ENCODE measurements at places on chromosomes 4 and X. TPM values are rescaled to one million over a fixed set of nuclear protein-coding genes. Genes with fewer than 3 reads are reported as not detected.

GRCh38 chr4:14337892-14338584, 664.2 kb upstream of the CPEB2 start:
- peak; percentile 3 for DNase-seq

GRCh38 chr4:17098401-17098800, 200.0 kb upstream of the LDB2 start:
- DNase-seq, result no peak

Gene PABPC5
- total RNA-seq, result 1.3 TPM

Gene COL25A1
- total RNA-seq, result 6.9 TPM

DNA sequence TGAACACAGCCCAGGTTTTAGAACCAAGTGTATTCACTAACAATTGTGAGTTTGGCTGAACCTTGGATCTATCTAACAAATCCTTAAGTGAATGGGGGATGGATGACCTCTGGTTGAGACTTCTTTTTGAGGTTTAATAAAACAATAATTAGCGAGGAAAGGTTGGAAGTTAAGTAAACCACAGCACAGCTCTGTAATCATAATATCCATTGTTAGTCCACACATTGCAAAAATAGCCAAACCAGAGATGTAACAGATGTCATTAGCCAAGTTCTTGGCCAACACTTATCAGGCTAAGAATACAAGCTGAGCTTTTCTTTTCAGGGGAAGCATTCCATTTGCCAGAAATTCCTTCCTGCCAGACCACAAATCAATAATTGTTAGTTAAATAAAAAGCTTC, 59.1 kb downstream of the FREM3 start:
- no peak for DNase-seq

- DNase-seq, result peak; percentile 26
Observed at GRCh38 chr4:65007841-65008439, 598.7 kb upstream of the TECRL start.

- no peak for DNase-seq
Observed at GRCh38 chrX:1207496-1208025, 4.9 kb downstream of the CRLF2 start.

DNA sequence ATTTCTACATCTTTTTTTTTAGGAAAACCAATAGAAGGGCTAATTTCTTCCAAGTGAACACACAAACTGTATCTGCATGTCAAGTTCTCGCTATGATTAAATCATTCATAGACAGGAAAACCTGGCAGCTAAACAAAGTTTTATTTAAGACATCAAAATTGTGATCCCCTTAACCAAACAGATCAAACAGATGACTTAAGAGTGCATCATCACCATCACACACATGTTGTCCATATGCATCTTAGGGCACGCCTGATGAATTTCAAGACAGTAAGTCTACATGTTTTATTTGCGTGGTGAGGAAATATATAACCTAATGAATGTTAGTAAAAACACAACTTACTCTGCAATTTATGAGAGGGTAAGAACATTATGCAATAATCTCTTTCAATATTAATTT, 317.0 kb upstream of the ANXA10 start:
- DNase-seq, result peak; percentile 4

DNA sequence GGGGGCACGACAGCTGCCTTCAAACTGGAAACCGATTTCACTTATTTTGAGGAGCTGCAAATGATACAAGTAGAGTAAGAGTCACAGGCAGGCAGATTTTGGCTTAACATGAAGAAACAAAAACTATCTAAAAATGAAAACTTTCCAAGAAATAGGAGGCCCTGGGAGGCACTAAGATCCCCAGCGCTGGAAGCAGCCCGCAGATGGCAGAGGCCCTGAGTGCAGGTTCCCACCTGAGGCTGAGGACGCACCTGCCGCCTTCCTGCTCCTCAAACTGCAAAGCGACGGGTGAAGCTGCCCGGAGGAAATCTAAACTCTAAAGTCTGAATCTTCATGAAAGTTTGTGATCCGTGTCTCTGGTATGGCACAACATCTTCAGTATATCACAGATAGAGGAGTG, 138.7 kb downstream of the AFAP1 start:
- DNase-seq, result no peak

Gene C4orf36
- 1.3 TPM for total RNA-seq

GRCh38 chr4:147749811-147750321, 18.0 kb downstream of the ARHGAP10 start:
- no peak for DNase-seq

GRCh38 chrX:13565511-13565910, 3.9 kb upstream of the EGFL6 start:
- no peak for DNase-seq

Gene BEX2
- 2.3 TPM for total RNA-seq

- DNase-seq, result no peak
Observed at GRCh38 chr4:1012034-1012739, 761 bp downstream of the FGFRL1 start.

GRCh38 chrX:6052111-6052745, 176.4 kb downstream of the NLGN4X start:
- DNase-seq, result no peak

DNA sequence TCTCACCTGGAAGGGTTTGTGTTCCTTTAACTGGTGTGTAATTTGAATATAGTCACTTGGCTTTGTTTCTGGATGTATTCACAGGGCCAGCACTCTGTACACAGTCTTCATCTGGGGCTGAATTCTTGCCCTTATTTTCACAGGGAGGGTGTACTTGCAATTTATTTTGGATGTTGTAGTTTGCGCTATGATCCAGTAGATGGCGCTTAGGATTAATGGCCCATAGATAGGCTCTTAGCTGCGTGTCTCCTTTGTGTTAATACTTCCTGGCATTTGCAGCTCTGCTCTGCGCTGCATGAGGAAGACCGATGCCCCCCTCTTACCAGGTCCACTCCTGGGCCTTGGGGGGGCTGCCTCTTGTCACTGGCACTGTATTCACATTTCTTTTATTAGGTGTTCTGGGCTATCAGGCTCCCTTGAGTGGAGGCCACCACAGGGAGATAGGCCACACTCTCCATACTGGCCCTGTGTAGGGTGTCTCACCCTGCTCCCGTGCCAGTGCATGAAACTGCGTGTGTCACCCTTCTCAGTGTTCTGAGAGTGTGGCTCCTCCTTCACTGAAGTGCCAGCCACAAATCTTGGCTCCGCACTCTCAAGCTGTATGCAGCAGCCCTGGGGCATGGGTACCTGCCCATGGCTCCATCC, 562.2 kb downstream of the ZIC3 start:
- DNase-seq, result peak; percentile 11

Gene BMP3
- total RNA-seq, result not detected

- no peak for DNase-seq
Observed at GRCh38 chrX:155132110-155132509, 60.8 kb downstream of the BRCC3 start.

DNA sequence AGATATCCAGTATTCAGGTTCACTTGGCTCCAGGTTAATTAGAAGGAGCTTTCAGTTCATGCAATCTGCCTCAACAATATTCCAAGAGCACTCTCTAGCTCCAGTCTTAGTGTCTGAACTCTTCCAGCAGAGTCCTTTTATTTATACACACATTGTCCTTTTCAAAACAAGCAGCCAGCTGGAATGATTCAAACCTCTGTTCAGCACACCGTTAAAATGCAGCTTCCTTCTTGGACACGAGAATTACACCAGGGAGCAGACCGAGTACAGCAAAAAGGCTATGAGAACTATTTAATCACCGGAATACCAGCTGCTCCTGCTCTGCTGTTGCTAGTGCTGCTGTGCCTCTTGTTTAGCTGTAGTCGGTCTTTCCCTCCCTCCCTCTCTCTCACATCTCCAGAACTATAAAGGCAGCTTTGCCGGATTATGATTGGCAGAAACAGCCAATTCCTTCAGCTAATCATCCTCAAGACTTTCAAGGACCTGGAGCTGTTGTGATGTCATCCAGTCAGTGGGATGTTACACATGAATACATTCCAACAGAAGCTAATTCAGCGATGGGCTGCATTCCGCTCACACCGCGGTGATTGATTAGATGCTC, at the start of gene NDST4:
Gene NDST4 (minus strand): TSS at position 115 of the 601 bp plus-strand sequence. CDS start 36,584 bp downstream, outside the sequence.
- DNase-seq, result peak; percentile 20

Gene MAGEA1
- not detected for total RNA-seq

- no peak for DNase-seq
Observed at GRCh38 chr4:185255868-185256267, 46.5 kb downstream of the SNX25 start.

- DNase-seq, result peak; percentile 23
Observed at GRCh38 chr4:105191621-105192210, 45.0 kb downstream of the TET2 start.

DNA sequence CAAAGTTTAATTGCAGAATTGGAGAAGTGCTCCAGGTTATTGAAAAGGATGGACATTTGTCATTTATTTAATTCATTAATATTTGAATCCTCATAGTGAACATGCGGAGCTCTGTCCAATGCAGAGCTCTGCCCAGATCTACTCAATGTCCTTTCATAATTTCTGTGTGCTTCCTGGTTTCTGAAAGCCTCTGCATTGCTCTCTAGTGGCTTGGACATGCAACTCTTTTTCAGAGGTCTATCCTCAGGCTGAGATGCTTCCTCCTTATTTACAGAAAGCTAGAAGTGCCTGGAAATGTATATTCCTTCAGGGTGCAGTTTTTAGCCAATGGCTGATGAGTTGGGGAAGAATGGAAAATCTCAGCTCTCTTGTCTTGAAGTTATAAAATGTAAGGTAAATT, 786.1 kb upstream of the AADAT start:
- DNase-seq, result no peak

Gene NR3C2
- under 0.01 TPM for total RNA-seq

DNA sequence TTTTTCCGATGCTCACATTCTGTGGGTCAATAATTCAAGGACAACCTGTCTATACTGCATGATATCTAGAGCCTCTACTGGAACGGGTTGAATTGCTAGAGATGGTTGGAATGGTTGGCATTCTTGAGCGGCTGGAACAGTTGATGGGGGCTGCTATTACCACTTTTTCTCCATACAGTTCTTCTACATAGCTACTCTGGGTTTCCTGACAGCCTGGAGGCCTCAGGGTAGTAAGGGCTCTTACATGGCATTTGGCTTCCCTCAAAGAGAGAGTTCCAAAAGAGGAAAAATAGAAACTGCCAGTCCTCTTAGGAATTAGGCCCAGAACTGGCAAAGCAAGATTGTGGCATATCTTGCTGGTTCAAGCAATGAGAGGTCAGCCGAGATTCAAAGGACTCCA, 53.1 kb downstream of the NAA11 start:
- DNase-seq, result no peak

Gene GIMD1
- not detected for total RNA-seq

All from fibroblast of villous mesenchyme (primary cell).